ENCODE measurements at places on chromosomes 6 and 20. TPM values are rescaled to one million over a fixed set of nuclear protein-coding genes. Genes with fewer than 3 reads are reported as not detected.

VGLL2 gene
- 3.0 TPM for total RNA-seq

F13A1 gene
- total RNA-seq, result 0.48 TPM

SAMD5 gene
- 9.2 TPM for total RNA-seq

GRCh38 chr6:44284121-44284520 is 13.9 kb downstream of the TMEM151B start:
- DNase-seq, result no peak

DNA sequence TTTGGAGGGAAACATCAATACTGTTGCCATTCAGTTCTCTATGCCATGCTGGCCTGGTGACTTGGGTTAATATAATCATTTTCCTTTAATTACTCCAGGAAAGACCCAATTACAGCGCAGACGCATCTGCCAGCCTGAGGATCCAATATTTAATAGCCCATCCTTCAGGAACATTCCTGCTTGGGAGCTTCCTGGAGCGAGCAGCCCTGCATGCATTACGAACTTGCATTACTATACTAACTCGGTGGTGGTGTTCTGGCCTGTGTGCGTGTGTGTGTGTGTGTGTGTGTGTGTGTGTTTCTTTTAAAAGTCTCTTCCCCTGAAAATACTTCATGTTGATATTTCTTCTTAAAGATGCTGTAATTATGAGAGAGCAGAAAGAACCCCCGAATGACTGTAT is 26.5 kb downstream of the PMEPA1 start:
- no peak for DNase-seq

GRCh38 chr6:125392682-125393081 is 90.9 kb upstream of the HDDC2 start:
- DNase-seq, result no peak

Measured in type B pancreatic cell (in vitro differentiated cells).